ENCODE measurements at places on chromosomes 6 and 20. TPM values are rescaled to one million over a fixed set of nuclear protein-coding genes. Genes with fewer than 3 reads are reported as not detected.

GRCh38 chr6:152220786-152221185 lies 413.3 kb downstream of the ESR1 start:
- no peak for DNase-seq
- H3K36me3 ChIP-seq = peaks cover 7% of the 10 kb centered on the region
- H3K4me3 ChIP-seq = no peak overlapping the region
- no peak overlapping the region for H3K27ac ChIP-seq

Gene PRSS16
- 0.37 TPM for total RNA-seq

GRCh38 chr6:109096208-109096607 lies 901 bp downstream of the CEP57L1 start:
- no peaks in the 10 kb centered on the region for H3K36me3 ChIP-seq
- H3K27me3 ChIP-seq = no peaks in the 10 kb centered on the region
- no peaks in the 10 kb centered on the region for H3K4me1 ChIP-seq

Gene CDH4
- not detected for total RNA-seq

Gene OPN5
- not detected for total RNA-seq

Gene FAM217B
- 1.3 TPM for total RNA-seq

GRCh38 chr6:3389390-3390167 lies 67.3 kb downstream of the SLC22A23 start:
- H3K27ac ChIP-seq = peak overlapping the region; percentile 32
- H3K4me3 ChIP-seq = no peak overlapping the region
- H3K27me3 ChIP-seq = no peaks in the 10 kb centered on the region
- peak; percentile 70 for DNase-seq
- peaks cover 44% of the 10 kb centered on the region for H3K4me1 ChIP-seq
- no peaks in the 10 kb centered on the region for H3K36me3 ChIP-seq

GRCh38 chr6:119523556-119523955 lies 174.0 kb upstream of the MAN1A1 start:
- no peaks in the 10 kb centered on the region for H3K27me3 ChIP-seq
- H3K4me1 ChIP-seq = no peaks in the 10 kb centered on the region
- no peak overlapping the region for H3K4me3 ChIP-seq
- DNase-seq = no peak
- H3K36me3 ChIP-seq = no peaks in the 10 kb centered on the region

GRCh38 chr20:8720089-8720488 lies 348.8 kb upstream of the PLCB4 start:
- DNase-seq = no peak
- H3K4me3 ChIP-seq = no peak overlapping the region
- no peaks in the 10 kb centered on the region for H3K27me3 ChIP-seq
- H3K36me3 ChIP-seq = no peaks in the 10 kb centered on the region
- H3K27ac ChIP-seq = peak overlapping the region; percentile 59

Gene KIFC1
- not detected for total RNA-seq

Gene CENPW
- not detected for total RNA-seq

Gene CNKSR3
- total RNA-seq = 40.9 TPM

DNA sequence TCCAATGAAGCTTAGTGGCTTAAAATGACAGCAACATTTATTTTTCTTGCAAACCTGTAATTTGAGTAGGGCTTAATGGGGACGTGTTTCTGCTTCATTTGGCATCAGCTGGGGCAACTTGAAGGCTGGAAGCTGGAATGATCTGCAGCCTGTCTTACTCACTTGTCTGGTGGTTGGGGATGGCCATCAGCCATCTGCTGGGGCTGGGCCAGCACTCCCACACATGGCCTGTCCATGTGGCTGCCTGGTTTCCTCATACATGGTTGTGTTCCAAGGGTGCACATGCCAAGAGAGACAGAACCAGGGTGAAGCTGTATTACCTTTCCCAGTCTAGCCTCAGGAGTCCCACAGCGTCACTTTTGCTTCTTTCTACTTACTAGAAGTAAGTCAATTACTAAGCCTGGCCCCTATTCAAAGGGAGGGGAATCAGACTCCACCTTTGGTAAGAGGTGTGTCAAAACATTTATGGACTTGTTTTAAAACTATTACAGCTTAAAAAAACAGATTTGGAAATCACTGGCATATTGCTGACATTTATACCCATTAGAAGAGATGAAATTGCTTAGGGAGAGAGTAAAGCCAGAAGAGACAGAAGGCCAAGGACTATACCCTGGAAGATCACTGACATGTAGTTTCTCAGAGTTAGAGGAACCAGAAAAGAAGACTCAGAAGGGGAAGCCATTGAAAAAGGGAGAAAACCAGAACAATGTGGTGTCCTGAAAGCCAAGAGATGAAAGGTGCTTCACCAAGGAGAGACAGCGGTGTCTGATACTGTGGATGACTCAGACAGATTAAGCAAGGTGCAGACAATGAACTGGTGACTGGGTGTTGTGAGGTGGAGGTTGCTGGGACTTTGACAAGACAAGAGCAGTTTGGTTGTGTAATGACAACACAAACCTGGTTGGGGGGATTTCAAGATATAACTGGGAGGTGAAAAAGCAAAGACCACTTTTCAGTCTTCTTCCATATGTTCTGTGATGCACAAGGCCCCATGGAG lies 345.2 kb downstream of the GJA1 start:
- no peaks in the 10 kb centered on the region for H3K36me3 ChIP-seq
- no peak overlapping the region for H3K27ac ChIP-seq
- H3K4me3 ChIP-seq = no peak overlapping the region
- H3K27me3 ChIP-seq = no peaks in the 10 kb centered on the region

DNA sequence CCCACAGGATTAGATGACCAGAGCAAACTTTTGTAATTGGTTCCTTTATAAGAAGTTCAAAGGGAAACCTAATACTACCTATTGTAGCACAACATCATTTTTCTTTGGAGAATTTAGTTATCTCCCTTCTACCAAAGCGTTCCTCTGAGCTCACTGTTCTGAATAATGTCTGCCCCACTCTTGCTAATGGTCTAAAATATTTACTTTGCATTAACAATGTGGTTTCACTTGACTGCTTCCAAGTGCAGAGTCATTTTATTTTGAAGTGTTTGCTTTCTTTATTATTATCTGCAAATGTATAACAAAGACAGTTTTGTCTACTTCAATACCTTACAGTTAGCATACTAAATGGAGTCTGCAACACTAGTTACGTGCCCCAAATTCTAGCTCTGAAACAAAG lies 15.0 kb downstream of the TRAPPC3L start:
- no peaks in the 10 kb centered on the region for H3K36me3 ChIP-seq
- no peak overlapping the region for H3K27ac ChIP-seq
- H3K27me3 ChIP-seq = no peaks in the 10 kb centered on the region
- no peaks in the 10 kb centered on the region for H3K4me1 ChIP-seq

Gene WFDC12
- not detected for total RNA-seq

DNA sequence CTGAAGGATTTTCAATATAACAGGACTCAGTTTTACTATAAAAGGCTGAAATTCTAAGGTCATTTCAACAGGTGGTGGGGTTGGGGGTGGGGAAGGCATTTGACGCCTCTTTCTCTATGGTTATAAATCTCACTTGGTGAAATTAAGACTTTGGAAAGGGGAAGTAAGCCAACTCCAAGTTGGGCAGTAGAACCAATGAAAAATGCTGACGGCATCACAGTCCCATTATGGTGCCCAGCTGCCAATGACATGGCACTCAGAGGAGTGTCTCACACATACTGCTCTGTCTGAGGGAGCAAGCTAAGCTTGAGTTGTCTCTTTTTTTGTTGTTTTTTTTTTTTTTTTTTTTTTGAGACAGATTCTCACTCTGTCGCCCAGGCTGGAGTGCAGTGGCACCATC lies 4.7 kb downstream of the SLC16A10 start:
- H3K27me3 ChIP-seq = no peaks in the 10 kb centered on the region
- H3K4me3 ChIP-seq = no peak overlapping the region
- no peaks in the 10 kb centered on the region for H3K4me1 ChIP-seq
- no peak overlapping the region for H3K27ac ChIP-seq
- H3K36me3 ChIP-seq = no peaks in the 10 kb centered on the region

Gene CLPSL2
- total RNA-seq = not detected

Gene ZNF831
- total RNA-seq = 0.15 TPM

Gene FNDC1
- 0.02 TPM for total RNA-seq

DNA sequence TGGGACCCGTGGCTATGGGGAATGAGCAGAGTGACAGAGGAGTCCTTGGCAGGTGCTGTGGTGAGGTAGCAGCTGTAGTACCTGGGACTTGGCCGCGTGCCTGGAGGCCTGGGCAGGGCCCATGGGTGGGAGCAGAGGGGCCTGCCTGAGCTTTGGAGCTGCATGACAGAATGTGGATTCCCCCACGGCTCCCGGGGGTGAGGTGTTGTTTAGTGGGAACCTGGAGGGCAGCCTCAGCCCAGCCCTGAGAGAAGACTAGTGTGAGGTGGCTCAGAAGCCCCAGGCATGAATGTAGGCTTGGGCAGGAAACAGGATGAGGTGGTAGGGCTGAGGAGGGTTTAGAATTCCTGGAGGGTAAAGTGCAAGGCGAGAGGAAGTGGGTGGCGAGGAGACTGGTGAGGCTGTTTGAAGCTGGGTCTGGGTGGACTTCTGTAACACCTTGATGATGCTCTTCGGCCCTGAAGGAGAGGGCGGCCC lies 86.5 kb upstream of the SCP2D1 start:
- H3K4me1 ChIP-seq = no peaks in the 10 kb centered on the region
- H3K27me3 ChIP-seq = no peaks in the 10 kb centered on the region
- no peak overlapping the region for H3K4me3 ChIP-seq
- no peak overlapping the region for H3K27ac ChIP-seq
- no peak for DNase-seq

Gene BAG2
- 5.5 TPM for total RNA-seq

- H3K4me1 ChIP-seq = no peaks in the 10 kb centered on the region
- H3K27ac ChIP-seq = no peak overlapping the region
- no peak for DNase-seq
- H3K36me3 ChIP-seq = no peaks in the 10 kb centered on the region
- no peak overlapping the region for H3K4me3 ChIP-seq
Observed at GRCh38 chr6:157646012-157646411, 177.0 kb upstream of the SNX9 start.

Gene FRK
- total RNA-seq = 12.9 TPM

GRCh38 chr6:141906569-141907080 lies 226.1 kb upstream of the GJE1 start:
- DNase-seq = no peak
- no peaks in the 10 kb centered on the region for H3K36me3 ChIP-seq
- H3K27me3 ChIP-seq = no peaks in the 10 kb centered on the region
- no peak overlapping the region for H3K27ac ChIP-seq
- no peaks in the 10 kb centered on the region for H3K4me1 ChIP-seq

DNA sequence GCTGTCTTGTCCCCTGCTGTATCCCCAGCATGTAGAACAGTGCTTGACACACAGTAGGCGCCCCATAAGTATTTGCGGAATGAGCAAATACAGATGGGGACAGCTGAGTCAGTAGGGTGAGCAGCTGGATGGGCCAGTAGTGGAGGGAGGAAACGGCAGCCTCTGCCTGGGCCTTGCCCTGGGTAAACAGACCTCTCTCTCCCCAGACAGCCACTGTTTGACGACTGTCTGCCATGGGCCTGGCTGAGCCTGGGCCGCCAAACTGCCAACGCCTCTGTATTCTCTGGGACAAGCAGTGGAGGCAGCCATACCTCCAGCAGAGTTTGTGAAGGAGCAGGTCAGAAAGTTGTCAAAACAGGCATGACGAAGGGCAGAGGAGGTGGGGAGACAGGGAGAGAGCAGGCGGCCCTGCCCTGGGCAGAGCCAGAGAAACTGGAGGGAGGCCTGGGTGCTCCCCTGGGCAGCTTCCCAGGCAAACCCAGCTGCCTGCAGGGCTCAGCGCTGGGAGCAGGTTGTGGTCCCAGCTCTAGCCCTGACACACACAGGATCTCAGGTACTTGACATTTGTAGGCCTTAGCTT lies 15.2 kb downstream of the HNF4A start:
- no peak overlapping the region for H3K4me3 ChIP-seq
- peak; percentile 65 for DNase-seq
- no peaks in the 10 kb centered on the region for H3K4me1 ChIP-seq
- no peaks in the 10 kb centered on the region for H3K36me3 ChIP-seq
- H3K27me3 ChIP-seq = no peaks in the 10 kb centered on the region

- DNase-seq = no peak
- H3K36me3 ChIP-seq = no peaks in the 10 kb centered on the region
- no peak overlapping the region for H3K27ac ChIP-seq
Observed at GRCh38 chr6:157721426-157721825, 101.6 kb upstream of the SNX9 start.

All from right lobe of liver (tissue), 6 donors.